ENCODE measurements at places on chromosomes 1 and 21.

DNA sequence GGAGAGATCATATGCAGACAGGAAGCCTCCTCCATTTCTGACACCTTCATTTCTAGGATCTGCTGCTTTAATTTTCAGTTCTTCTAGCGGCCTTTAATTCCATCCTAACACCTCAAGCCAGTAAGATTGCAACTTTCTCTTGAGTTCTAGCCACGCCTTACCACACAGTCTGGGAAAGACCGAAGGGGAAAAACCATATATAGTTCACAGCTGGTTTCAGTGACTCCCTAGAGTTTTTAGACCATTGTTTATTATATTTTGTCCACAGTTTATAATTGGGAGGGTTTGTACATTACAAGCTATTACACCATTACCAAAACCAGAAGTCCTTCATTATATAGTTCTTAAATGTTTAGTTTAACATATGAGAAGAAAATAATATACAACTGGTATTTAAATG is 37.5 kb downstream of the DPH5 start:
- peaks cover 10% of the 10 kb centered on the region for H3K36me3 ChIP-seq
- H3K27ac ChIP-seq: no peak overlapping the region
- H3K4me3 ChIP-seq: no peak overlapping the region
- DNase-seq: no peak
- H3K4me1 ChIP-seq: no peaks in the 10 kb centered on the region
- no peaks in the 10 kb centered on the region for H3K27me3 ChIP-seq

- H3K36me3 ChIP-seq: no peaks in the 10 kb centered on the region
- peak overlapping the region; percentile 9 for H3K27ac ChIP-seq
- peaks cover 39% of the 10 kb centered on the region for H3K4me1 ChIP-seq
- no peak for DNase-seq
- H3K27me3 ChIP-seq: no peaks in the 10 kb centered on the region
- no peak overlapping the region for H3K4me3 ChIP-seq
These were observed 19.7 kb downstream of the KPNA6 start for GRCh38 chr1:32127409-32128198.

DNA sequence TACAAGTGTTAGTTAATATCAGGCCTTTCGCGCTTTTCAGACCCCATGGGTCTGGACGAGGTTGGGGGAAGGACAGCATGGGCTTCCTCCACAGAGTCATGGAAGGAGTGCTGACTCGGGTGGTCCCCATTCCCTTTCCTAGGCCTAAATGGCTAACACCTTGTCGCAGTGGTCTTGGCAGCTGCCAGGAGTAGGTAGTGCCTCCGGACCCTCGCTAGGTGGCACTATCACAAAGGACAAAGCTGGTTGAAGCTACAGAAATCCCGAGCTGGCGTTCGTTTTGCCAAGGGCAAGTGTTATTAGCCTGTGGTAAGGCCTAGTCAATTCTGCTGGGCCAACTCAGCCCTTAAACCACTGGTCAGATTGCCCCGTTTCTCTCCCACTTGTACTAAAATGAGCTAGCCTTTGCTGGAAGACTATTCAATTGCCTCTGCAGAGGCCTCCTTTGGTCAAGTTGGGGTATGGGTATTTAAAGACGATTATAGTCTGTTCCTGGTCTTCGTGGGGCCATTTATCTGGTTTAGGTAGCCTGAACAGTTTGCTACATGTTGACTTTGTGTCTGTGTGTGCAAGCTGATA is 1.1 kb upstream of the UBE2Q1 start:
- peak overlapping the region; percentile 80 for H3K4me3 ChIP-seq
- H3K36me3 ChIP-seq: peaks cover 13% of the 10 kb centered on the region
- no peaks in the 10 kb centered on the region for H3K27me3 ChIP-seq
- H3K4me1 ChIP-seq: peaks cover 24% of the 10 kb centered on the region
- H3K27ac ChIP-seq: peak overlapping the region; percentile 65

DNA sequence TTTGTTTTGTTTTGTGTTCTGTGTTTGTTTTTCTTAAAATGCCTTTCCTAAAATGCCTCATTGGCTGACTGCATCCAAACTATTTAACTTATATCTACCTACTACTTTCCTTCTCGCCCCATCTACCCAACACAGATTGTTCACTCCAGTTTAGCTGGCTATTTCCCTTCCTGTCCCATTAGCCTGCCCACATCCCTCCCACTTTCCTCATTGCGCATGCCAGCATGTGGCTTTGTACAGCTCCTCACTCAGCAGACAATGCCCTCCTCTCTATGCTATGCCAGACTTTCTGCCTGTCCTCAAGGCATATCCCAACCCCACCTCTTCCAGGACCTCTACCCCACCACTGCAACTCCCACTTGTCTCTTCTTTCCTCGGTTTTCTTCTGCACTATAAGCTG is 94.7 kb upstream of the C1orf21 start:
- no peak overlapping the region for H3K27ac ChIP-seq
- no peak overlapping the region for H3K4me3 ChIP-seq
- no peak for DNase-seq
- no peaks in the 10 kb centered on the region for H3K4me1 ChIP-seq
- H3K27me3 ChIP-seq: no peaks in the 10 kb centered on the region
- no peaks in the 10 kb centered on the region for H3K36me3 ChIP-seq

DNA sequence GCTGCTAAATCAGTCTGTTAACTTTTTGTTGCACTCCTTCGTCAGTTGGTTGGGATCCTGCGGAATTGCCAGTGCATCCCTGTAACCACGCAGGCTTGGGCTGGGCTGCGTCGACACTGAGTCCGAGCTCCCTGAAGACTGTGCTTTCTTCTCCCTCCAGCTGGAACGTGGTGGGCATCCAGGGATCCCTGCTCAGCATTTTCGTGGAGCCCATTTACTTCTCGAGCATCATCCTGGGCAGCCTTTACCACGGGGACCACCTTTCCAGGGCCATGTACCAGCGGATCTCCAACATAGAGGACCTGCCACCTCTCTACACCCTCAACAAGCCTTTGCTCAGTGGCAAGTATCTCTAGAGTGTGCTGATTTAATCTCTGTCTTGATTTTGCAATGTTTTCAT is 83.3 kb downstream of the POFUT2 start:
- H3K4me3 ChIP-seq: no peak overlapping the region
- H3K27me3 ChIP-seq: no peaks in the 10 kb centered on the region

All from CD8-positive, alpha-beta memory T cell (primary cell).